ENCODE measurements at places on chromosomes 1 and 21. TPM values are rescaled to one million over a fixed set of nuclear protein-coding genes. Genes with fewer than 3 reads are reported as not detected.

The RNF186 gene
- total RNA-seq, result not detected

GRCh38 chr21:28738882-28739281 lies 253.8 kb downstream of the LTN1 start:
- DNase-seq, result no peak

The RCC2 gene
- 114 TPM for total RNA-seq

- DNase-seq, result peak; percentile 96
Measured at GRCh38 chr1:59574085-59574484, 240.7 kb upstream of the HOOK1 start.

- no peak for DNase-seq
Measured at GRCh38 chr1:183285746-183286145, 99.7 kb downstream of the LAMC2 start.

GRCh38 chr1:226003502-226004170 lies 4.5 kb upstream of the SDE2 start:
- DNase-seq, result no peak

All from Daoy (cell line).